CD4-positive, CD25-positive, alpha-beta regulatory T cell (primary cell): ENCODE measurements at places on chromosomes 5 and 9.
A peak's percentile ranks its signal among the peaks of the same experiment; 100 is the strongest.

- DNase-seq = peak; percentile 33
Measured at GRCh38 chr5:168219515-168220410, 71.7 kb upstream of the WWC1 start.

DNA sequence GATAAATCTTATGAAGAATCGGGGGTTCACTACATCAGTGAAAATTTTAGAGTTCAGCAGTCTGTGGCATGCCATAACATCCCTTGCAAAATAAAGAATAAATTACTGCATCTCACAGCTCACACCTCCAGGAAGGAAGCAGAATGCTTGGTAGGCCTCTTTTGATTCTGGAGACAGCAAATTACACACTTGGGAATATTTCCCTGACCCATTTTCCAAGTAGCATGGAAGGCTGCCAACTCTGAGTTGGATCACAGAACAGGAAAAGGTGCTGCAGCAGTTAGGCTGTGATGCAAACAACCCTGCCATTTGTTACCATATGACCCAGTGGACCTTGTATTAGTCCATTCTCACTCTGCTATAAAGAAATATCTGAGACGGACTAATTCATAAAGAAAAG lies 293.5 kb downstream of the ASTN2 start:
- no peak for DNase-seq

GRCh38 chr9:122366074-122366660 lies 4.7 kb upstream of the PTGS1 start:
- no peak for DNase-seq

DNA sequence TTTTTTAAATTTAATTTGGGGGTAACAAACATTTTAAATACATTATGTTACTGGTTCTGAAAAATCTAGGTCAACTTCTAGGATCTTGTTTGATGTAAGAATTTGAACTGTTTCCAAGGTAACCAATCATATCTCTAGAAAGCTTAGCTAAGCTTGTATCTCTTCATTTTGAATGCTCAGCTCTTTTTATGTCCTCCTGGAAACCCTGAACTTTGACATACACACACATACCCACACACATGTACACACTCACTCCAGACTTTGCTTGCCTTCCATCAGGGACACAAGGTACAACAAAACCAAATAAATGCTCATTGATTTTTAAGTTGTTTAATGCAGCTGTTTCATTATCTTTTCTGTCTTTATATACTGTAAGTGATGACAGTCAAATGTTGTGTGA lies 178.5 kb downstream of the RAB3C start:
- no peak for DNase-seq

- DNase-seq = no peak
Measured at GRCh38 chr9:109002141-109002540, 11.2 kb downstream of the CTNNAL1 start.

DNA sequence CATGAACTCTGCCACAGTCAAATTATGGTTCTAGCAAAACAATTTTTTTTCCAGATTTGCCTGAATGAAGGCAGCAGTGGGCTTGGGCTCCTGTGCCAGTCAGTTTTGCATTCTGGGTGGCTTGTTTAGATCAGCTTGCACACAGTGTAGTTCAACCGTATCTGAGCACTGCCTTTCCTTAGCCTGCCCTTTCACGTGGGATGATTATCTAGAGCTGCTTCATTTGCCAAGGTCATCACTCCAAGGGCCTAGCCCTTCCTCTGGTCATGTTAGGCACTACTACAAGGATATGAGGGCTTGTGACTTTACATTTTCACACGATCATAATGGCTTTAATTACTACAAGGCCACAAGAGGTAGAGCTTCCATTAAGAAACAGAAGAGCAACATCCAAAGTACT lies 150.6 kb upstream of the EFNA5 start:
- no peak for DNase-seq

GRCh38 chr5:136062366-136063274 lies 33.8 kb downstream of the TGFBI start:
- peak; percentile 27 for DNase-seq

GRCh38 chr5:149807176-149807575 lies 77.1 kb downstream of the PPARGC1B start:
- DNase-seq = no peak

DNA sequence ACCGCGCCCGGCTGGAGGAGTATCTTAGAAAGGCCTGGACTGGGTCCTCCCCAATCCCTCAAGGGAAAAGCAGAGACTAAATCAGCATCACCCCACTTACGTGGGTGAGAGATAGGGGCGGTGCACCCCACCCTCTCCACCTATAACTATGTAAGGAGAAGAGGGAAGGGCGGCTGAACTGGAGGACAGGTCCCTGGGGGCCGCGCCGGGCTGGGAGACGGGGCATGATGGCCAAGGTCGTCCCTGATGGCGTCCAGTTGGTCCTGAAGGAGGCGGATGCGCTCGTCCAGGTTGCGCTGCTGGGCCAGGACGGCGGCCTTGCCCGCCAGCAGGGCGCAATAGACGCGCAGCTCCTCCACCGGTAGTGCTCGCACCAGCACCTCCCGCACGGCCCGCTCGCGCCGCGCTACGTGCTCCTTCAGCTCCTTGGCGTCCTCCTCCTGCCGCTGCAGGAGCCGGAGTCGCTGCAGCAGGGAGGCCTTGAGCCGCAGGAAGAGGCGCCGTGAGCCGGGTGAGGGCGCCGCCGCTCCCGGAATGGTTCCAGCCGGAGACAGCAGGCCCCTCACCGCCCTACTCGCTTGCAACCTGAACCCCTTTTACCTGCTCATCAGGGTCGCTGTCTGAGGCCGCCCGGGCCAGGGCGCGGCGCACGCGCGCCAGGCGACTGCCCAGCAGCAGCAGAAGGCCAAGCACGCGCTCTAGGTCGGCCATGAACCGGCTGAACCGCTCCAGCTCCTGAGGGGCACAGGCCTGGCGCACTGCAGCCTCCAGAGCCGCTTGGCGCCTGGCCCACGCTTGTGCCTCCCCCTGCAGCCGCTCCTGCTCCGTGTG lies 7.6 kb downstream of the SHROOM1 start:
- DNase-seq = no peak

DNA sequence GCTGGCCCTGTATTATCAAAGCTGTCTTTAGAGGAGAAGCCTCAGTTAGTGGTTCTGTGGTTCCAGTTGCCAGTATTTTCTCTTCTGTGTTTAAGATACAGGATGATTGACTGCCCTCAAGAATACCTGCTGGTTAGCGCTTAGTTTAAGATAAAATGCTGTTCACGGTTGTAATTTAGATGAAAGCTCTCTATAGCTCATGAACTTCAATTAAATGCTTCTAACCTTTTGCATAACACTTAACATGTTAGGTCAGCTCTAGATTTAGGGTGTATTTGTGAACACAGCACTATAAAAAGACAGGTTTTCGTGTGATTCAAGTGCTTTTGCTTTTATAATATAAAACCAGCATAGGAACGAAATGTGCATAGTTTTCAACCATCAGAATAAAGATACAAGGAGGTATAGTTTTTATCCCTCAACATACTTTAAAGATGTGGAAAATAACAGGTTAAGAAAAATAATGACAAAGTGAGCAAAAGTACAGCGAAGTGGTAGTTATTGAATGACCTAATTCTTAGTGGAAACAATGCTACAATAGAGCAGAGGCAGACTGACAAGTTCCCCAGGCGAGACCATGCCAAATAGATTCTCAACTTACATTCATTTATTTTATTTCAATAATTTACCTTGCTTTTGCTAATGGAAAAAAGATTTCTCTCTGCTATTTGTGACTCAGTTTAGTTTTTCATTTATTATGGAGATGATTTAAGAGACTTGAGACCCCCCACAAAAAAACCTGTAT lies 602.6 kb upstream of the DMAC1 start:
- no peak for DNase-seq

DNA sequence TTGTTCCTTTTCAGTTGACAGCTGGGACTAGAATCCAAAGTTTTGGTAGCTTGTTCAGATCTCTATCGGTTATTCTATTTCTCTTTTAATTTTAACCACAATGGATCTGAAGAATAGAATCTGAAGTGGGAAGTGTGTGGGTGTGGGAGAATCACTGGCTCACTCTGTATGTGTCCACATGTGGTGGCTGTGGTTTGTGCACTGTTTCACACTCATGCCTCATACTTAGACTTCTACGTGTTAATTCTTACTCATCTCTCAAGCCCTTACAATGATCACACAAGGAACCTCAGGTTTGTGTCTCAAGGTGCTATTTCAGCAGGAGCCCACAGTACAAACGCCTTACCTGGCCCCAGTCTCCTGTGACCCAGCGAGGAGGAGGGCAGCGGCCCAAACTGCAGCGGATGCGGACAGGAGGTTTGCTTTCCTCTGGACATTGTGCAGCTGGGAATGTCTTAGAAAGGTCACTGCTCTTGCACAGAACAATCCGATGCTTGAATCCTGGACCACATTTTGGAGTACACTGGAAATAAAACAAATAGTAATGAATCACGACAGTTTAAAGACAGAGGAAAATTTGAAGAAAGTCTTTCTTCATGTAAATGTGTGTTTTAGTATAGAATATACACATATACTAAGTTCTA lies 309.1 kb downstream of the ADAMTS6 start:
- DNase-seq = peak; percentile 2

GRCh38 chr9:77933019-77933418 lies 98.6 kb downstream of the GNAQ start:
- DNase-seq = no peak

DNA sequence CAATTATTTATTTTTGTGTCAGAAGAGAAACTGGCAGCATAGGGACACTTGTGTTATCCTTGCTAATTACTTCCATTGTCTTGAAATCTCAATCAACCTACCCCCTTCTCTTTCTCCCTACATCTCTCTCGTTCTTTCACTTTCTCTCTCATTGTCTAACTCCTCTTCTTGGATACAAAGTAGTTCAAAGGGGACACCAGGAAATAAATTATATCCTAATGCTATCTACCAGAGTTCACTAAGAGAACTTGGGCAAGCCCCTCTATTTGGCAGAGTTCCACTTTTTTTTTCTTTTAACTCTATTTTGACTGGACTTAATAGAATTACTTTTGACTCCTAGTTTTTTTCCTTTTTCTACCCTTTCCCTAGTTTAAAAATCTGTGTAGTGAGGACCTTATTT lies 102.2 kb downstream of the MEF2C start:
- no peak for DNase-seq

DNA sequence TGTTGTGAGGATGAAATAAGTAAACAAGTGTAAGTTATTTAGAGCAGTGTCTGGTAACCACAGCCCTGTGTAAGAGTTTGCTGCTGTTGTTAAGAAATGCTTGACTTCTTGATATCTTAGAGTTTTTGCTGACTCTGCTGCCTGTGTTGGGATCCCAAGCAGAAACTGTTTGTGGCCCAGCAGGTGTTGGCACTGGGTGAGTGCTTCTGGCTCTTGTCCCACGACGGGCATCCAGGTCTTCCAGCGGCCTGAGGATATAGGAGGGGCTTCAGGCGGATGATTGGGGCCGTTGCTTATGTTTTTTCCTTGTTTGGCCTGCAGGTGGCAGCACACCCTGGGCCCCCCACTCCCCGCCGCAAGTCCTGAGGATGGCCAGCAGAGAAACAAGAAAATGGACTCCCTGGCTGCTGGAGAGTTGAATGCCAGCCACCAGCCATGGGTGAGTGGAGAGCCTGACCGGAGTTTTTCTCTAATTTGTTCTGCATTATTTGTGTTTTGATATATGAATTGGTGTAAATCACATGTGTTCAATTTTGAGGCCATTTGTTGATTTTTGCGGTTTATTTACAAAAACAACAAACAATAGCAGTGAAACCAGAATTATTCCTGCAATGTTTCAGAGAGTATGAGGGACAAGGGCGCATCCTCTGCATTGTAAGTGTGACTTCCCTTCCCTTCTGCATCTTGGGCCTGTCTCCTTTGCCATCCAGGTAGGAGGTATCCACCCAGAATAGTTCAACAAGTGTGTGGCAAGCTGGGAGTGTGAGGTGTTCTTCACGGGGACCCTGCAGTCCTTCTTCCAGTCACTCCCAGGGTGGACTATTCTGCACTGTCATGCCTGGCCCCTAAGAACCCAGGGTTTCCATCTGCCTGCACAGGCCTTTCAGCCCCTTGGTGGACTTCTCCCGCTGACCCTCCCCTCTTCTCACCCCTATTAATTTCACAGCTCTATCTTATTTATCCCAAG lies 50.3 kb downstream of the SLC22A5 start:
- peak; percentile 70 for DNase-seq

DNA sequence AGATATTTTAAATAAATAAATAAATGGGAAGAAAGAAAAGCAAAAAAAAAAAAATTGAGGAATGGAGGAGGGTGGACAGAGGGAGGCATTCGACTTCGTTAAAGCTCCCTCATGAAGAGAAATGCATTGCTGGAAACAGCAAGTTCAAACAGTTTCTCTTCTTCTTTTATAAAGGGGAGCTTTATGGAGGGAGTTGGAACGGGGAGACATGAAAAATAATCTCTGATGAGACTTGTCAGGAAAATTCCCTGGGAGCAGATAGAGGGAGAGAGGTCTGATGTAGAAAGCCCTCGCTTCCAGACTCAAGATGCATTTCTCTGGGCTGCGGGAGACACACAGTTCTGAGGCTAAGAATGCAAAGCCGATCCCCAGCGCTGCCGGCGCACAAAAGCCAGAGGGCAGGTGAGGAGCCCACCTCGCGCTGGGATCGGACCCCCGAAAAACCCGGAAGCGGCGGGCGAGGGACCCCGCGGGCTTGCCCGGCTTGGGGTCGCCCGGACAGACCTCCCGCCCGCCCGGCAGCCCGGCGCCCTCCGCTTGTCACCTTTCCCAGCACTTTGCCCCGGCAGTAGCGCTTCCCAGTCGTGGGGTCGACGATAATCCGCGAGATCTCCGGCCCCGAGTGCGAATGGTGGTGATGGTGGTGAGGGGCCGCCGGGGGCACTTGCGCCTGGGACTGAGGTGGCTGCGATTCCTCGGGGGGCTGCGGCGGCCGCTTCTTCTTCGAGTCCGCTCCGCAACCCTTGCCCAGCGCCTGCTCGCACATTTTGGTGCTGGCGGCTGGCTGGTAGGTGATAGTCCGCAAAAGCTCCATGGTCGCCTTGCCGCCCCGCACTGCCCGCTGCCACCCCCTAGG lies 512 bp downstream of the PLK2 start:
- DNase-seq = peak; percentile 8

- peak; percentile 61 for DNase-seq
Measured at GRCh38 chr9:127980060-127980705, 606 bp downstream of the EEIG1 start.

DNA sequence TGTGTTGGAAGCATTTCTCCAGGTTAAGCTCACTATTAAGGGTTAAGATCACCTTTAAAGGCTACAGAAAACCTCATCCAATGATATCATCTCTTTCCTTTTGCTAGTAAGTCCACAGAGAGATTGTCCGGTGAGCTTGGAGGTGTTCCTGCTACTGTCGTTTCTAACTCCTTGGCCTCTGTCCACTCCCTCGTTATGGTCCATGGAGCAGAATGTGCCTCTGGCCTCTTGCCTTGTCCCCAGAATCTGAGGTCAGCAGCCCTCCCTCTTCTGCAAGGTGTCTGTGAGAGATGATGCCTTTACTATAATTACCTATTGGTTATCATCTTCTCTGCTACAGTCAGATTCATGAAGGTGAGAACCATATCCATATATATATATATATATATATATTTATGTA lies 15.0 kb downstream of the ORM2 start:
- no peak for DNase-seq

DNA sequence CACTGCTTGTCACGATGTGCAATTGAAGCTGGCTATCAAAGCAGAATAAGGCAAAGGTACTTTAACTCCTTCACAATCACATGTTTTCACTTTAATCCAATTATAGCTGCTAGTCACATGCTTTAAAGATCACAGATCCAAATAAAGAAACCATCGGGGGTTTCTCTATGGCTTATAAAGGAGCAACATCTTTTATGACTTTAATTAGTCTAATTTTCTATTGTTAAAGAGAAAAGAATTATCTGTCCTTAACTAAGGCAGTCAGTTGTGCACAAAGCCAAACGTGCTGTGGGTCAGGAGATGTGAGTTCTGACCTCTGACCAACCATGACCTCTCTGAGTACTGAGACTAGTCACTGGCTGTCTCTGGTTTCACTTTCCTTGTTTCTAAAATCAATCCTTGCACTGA lies 561.1 kb downstream of the RAB3C start:
- no peak for DNase-seq
